ENCODE measurements at places on chromosomes 1 and 21.

- DNase-seq, result no peak
Observed at GRCh38 chr1:230317823-230318819, 108.0 kb downstream of the PGBD5 start.

- DNase-seq, result no peak
Observed at GRCh38 chr1:236030534-236030933, 34.4 kb downstream of the NID1 start.

GRCh38 chr1:176996456-176997090 is 167.9 kb downstream of the ASTN1 start:
- DNase-seq, result no peak

DNA sequence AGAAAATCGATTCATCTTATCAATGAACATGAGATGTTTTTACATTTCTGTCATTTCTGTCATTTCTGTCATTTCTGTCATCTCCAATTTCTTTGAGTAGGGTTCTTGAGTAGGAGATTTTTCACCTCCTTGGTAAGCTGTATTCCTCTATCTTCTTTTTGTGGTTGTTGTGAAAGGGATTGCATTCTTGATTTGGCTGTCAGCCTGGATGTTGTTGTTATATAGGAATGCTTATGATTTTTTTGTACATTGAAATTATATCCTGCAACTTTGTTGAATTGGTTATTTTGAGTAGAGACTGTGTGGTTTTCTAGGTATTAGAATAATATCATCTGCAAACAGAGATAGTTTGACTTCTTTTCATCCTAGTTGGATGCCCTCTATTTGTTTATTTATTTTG is 1233.7 kb downstream of the PLA2G4A start:
- no peak for DNase-seq

DNA sequence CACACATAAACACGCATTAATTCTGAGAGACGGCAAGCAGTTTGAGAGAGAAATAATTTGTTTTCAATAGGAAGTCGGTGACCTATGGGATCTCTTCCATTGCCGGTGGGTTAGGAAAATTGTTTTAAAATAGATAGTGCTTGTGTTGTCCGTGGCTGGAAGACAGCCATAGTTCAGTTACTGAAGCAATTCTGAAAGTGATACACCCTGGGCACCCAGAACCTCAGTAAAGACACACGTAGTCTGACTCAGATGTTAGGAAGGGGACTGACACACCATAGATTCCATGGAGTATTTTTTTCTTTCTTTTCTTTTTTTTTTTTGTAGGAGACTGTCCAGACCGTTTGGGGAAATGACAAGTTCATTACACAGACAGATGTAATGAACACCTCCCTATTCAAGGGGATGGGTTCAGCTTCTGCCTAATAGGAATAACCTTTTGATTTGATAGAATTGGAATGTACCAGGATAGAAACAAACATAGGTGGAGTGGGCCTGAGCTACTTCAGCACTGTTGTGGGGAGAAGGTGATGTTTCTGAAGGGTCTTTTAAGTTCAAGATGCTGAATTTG is 1.6 kb downstream of the C1orf21 start:
- no peak for DNase-seq

DNA sequence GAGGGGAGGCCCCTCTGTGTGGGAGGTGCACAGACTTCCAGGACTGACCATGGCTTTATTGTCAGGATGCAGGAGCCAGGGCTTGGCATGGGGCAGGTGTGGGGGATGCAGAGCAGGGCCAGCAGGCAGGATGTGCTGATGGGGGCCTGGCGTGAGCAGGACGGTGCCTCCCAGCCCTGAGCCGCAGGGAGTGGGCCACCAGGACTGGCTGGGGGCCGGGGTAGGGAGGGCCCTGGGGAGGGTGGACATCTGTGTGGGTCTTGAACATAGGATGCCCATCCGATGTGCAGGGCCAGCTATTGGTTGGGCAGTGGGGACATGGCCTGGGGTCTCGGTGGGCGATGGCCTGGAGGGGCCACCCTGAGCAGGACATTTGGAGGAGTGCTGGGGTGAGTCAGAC is 15.6 kb downstream of the PRMT2 start:
- no peak for DNase-seq

GRCh38 chr1:240018617-240019016 is 73.1 kb upstream of the FMN2 start:
- no peak for DNase-seq

DNA sequence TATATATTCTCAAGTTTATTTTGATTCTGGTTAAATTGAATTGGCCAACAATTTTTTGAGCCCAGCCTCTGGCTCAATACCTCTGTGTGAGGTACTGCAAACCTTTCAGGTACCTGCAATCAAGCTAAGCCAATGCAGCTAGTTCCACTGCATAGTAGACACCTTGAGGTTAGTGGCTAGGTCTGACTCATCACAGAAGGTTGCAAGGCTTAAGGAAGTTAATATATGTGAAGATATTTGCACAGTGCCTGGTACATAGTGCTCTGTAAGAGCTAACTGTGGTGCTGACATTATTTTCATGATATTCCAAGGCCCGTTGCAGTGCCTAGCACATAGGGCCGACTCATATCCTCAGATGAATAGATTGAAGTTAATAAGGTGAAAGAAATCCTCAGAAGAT is 330.5 kb upstream of the KAZN start:
- no peak for DNase-seq

DNA sequence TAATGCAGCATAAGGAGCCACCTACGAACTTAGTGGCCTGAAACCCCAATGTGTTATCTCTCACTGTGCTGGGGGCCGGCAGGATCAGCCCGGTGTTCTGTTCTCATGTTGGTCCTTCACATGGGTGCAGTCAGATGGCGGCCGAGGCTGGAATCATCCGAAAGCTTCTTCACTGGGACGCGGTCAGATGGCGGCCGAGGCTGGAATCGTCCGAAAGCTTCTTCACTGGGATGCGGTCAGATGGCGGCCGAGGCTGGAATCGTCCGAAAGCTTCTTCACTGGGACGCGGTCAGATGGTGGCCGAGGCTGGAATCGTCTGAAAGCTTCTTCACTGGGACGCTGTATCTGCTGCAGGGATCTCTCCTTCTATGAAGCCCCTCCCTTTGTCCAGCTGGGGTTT is 12.6 kb upstream of the PCBP3 start:
- DNase-seq, result no peak

DNA sequence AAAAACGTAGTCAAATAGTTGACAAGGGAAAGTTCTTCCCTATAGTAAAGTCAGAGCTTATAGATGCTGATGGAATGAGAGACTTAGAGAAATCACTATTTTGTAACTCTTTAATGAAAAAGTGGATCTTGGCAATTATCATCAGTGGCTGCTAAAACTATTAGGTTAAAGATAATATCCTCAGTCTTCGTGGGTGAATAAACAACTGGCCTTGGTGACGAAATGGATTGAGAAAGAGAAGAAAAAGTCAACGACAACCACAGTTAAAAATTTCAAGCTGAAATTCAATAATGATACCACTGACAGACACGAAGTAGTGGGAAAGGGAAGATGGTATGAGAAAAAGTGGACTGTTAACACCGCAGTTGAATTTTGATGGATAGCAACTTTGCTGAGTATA is 90.0 kb upstream of the GNG4 start:
- no peak for DNase-seq

DNA sequence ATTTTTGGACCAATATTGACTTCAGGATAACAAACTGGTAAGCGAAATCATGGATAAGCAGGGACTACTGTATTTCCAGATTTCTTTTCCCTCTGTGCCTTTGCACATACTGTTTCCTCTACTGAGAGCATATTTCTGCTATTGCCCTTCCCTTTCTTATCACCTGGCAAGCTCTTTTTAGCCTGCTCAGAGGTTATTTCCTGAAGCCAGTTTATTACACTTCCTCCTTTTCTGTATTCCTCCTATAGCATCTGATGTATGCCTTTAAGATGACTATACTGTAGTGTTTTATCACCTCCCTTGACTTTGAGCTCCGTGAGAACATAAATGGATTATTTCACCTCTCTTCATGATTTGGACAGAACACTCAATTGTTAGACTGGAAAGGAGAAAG is 49.0 kb downstream of the MAGI3 start:
- DNase-seq, result no peak

- DNase-seq, result peak; percentile 31
Observed at GRCh38 chr1:176897350-176898236, 266.9 kb downstream of the ASTN1 start.

DNA sequence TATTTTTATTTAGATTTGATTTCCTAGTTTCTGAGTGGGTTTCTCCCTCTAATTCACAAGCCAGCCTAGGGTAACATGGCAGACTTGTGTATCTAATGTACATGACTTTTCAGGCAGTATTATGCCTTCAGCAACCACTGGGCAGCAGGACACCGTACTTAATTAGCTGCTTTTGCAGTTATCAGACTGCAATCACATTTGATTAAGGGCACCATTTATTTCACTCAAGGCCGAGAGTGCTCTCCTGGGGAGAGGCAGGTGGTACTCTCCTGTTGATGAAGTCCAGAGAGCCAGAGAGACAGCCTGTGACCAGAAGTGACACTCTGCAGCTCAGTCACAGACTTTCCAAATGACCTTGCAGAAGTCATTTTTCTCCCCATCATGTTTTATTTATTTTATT is 18.7 kb downstream of the CYYR1 start:
- DNase-seq, result no peak

DNA sequence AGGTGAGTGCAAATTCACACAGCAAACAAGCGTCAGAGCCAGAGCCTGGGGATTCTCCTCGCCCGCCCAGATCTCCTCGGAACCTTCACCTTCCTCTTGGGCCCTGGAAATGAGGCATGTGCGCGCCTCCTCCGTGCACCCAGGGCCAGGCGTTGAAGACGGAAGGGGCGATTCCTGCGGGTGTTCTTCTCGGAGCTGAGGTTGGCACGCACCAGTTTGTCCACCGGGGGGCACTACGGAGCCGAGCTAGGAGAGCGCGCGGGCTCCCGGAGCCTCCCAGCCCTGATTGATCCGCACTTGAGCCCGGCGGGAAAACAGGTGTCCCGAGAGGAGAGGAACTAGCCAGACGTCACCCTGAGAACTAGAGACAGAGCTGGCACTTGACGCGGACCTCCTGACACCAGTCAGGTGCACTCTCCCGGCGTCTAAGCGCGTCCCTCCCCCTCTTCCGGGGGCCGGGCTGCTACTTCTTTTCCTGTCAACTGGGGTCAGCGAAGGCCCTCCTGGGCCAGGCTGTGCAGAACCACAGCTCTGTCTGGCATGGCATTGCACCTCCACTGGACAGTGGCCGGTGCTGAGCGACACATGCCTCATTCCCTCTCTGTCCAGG is 18.3 kb upstream of the SERINC2 start:
- DNase-seq, result peak; percentile 84

DNA sequence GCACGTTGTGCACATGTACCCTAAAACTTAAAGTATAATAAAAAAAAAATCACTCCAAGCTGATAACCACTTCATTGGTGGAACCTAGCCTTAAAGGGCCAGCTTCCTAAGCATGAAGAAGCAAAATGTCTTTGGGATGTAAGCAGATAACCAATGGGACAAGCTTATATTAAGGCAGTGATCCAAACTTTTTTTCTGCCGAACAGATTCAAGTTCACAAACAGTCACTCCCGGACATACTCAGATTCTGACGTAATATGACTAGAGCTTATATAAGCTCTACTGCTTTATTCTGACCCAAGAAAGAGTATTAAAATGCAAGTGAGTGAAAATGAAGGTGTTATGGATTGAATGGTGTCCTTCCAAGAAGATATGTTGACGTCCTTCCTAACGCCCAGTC is 44.9 kb upstream of the HIVEP3 start:
- DNase-seq, result no peak

GRCh38 chr21:37074197-37074510 is 1.1 kb downstream of the TTC3 start:
- no peak for DNase-seq

DNA sequence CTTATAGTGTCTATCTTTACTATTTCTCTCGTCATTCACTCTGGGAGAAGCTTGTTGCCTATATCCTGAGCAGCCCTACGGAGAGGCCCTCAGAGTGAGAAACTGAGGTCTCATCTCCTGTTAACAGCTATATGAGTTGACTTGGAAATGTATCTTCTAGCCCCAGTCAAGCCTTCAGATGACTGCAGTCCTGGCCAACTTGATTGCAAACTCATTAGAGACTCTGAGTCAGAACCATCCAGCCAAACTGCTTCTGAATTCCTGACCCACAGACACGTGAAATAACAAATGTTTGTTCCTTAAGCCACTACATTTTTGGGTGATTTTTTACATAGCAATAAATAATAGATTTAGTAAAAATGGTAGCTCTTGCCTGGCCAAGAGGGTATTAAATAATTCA is 3.9 kb upstream of the ZBED6 start:
- DNase-seq, result no peak

- DNase-seq, result no peak
Observed at GRCh38 chr1:83813576-83813975, 185.4 kb downstream of the TTLL7 start.

GRCh38 chr1:29331729-29332128 is 95.4 kb downstream of the PTPRU start:
- no peak for DNase-seq

GRCh38 chr21:34801519-34802132 is 132.8 kb downstream of the CLIC6 start:
- no peak for DNase-seq

- DNase-seq, result peak; percentile 70
Observed at GRCh38 chr1:181159451-181160140, 71.1 kb downstream of the IER5 start.

DNA sequence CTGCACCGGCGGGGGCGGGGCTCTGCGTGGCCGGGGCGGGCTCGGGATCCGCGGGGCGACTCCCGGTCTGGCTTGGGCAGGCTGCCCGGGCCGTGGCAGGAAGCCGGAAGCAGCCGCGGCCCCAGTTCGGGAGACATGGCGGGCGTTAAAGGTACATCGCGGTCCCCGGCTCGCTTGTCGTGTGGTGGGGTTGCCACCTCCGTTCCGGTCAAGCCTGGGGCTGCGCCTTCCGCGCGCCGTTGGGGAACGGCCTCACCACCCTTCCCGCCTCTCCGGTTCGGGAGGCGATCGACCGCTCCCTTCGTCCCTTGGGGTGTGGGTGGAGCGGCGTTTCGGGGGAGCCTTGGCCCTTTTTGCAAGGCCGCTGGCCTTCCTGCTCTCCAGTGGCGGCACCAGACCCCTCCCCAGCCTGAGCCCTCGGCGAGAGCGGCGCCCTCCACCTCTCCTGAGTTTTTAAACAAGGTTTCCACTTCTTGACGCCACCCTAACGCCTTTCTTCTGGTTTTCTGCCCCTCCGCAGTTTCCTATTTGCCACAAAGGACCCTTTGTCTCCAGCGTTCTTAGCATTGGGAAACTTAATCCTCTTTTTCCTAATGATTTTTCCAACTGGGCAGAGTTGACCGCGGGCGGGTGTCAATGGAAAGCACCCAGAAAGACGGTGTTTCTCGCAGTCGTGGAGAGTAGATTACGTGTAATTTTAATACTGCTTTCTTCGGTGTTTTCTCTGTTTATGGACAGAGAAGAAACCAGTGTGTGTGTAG is at the start of the genes LEPR and LEPROT:
Gene LEPR, plus strand, starts transcription at position 79 of the 761 bp plus-strand sequence. CDS start 144,898 bp downstream, outside the sequence.
Gene LEPROT, plus strand, starts transcription at position 79 of the 761 bp plus-strand sequence. Its CDS starts 57 bp downstream, at position 136.
- DNase-seq, result no peak

DNA sequence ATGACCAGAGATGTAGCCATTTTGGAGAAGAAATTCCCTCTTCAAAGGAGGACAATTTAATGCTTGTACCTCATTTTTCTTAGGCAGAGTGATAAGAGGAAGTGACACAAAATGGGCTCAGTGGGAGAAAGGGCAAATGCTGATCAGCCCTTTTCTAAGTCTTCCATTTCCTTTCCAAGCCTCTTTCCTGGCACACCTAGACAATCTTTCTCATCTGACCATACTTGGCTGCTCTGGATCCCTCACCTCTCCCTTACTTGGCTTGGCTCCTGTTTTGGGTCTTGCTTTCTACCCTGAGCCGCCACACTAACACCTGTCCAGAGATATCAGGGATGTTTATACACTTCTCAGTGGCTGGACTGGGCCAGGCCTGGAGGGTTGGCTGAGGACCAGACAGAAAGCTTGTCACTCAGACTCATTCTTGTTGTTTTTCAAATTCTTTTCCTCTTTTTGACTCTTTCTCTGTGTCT is 13.1 kb downstream of the TXNIP start:
- DNase-seq, result no peak
